Sigmoid colon (tissue), 7 donors: ENCODE measurements at places on chromosomes 2 and 18. TPM values are rescaled to one million over a fixed set of nuclear protein-coding genes. Genes with fewer than 3 reads are reported as not detected.
A peak's percentile ranks its signal among the peaks of the same experiment; 100 is the strongest.

The CDH20 gene
- under 0.01 TPM for total RNA-seq

The CBLN2 gene
- 5.8 TPM for total RNA-seq

The GRHL1 gene
- 1.4 TPM for total RNA-seq

The HTR2B gene
- 18.3 TPM for total RNA-seq

The CFAP65 gene
- total RNA-seq, result not detected

The M1AP gene
- 0.36 TPM for total RNA-seq

The HOXD10 gene
- 19.3 TPM for total RNA-seq

The GPR35 gene
- total RNA-seq, result 1.3 TPM

The CAPG gene
- total RNA-seq, result 33.0 TPM

The ZNF521 gene
- 18.5 TPM for total RNA-seq

DNA sequence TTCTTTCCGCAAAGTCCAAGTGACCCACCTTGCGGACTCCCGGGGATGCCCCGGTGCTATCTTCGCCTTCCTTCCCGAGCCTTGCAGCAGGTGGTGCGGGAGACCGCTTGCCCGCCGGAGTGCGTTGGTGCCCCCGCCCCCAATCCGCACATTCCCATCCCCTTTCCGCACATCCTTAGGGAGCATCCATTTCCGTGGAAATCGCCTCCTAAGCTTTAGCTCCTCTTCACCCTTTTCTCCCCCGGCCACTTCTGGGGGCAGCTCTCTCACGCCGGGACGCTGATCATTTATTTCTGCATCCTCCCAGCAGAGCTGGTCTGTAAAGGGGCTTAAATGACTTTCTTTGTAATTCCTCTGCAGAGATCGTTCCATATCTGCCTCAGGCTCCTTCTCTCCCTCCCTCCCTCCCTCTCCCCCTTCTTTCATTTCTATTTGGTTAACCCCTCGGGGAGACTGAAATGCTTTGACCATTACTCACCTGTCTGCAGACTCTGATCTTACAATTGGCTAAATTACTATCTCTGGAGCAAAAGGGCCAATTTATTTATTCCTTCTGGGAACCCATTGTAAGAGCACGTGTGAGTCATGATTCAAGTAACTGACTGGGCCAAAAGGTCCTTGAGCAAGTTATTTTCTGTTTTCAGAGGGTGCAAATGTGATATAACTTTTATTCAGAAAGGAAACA lies 1.3 kb upstream of the LYPD1 start:
- no peak for DNase-seq

DNA sequence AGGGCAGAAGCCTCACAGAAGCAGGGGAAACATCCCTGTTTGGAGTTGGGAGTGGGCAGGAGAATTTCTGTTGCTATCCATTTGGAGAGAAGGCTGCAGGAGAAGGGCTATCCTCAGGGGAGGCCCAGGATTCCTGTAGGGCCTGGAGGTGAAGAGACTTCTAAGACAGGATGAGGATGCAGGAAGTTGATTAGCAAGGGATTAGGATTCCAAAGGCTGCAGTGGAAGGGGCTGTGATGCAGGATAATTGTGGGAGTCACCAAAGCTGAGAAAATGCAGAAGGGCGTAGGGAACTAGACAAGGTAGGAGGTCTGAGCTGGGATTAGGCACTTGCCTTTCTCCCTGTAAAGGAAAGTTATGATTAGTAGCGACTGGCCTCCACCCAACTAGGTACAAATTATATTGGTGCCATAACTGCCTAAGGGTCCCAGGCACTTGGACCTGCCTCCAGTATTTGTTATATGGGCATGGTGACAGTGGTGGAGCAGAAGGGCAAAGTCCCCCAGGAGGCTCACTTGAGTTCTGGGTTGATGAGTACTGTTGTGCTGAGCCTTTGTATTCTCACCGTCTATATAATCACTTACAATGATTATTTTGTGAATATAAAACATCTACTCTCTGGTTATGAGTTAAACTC lies 96.4 kb upstream of the MSTN start:
- DNase-seq, result no peak

- no peak for DNase-seq
These were observed 3.2 kb downstream of the STK17B start for GRCh38 chr2:196168181-196168580.

GRCh38 chr2:33358878-33359277 lies 117.6 kb upstream of the RASGRP3 start:
- DNase-seq, result no peak

DNA sequence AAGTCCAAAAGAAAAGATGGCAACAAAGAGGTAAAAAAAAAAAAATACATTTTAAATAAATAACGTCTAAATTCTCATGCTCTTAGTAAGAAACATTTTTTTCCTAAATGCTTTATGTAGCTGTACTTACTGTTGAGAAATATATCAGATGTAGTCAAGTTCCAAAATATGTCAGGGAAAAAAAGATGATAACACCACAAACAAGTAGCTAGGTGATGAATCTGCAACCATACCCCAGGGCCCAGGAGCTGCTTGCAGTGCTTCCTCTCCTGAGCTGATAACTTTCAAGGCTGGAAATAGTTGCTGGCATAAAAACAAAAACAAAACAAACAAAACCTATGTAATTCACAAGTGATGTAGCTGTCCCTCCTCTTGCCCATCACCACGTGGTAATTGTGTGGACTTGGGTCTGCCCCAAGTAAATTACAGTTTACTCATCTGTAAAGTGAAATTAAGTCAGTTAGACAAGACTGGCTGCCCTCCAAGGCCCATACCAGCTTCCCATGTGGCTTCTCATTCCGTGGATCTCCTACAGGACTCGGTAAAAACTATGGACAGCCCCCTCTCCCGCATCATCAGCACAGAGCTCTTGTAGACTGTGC lies 82.6 kb downstream of the SP100 start:
- no peak for DNase-seq

- no peak for DNase-seq
These were observed 112.3 kb downstream of the LNPK start for GRCh38 chr2:175889701-175890302.

DNA sequence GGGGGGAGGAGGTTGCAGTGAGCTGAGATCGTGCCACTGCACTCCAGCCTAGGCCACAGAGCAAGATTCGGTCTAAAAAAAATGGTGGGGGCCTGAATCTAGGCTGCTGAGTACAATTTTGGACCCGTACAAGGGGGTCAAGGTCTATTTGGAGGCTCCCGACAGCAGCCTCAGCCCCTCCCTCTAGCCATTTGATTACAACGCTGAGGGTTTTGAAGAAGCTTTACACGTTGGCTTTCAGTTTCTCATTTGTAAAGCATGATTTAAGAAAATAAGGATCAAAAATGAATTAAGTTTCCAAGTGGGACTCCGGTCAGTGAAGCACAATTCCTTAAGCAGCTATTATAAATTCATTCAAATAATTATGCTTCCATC lies 133.9 kb downstream of the TGIF1 start:
- no peak for DNase-seq

GRCh38 chr2:160551259-160551658 lies 57.7 kb upstream of the RBMS1 start:
- no peak for DNase-seq

GRCh38 chr18:32801228-32801627 lies 28.4 kb upstream of the KLHL14 start:
- DNase-seq, result no peak

- DNase-seq, result no peak
These were observed 9.7 kb downstream of the ERFE start for GRCh38 chr2:238168196-238169047.

DNA sequence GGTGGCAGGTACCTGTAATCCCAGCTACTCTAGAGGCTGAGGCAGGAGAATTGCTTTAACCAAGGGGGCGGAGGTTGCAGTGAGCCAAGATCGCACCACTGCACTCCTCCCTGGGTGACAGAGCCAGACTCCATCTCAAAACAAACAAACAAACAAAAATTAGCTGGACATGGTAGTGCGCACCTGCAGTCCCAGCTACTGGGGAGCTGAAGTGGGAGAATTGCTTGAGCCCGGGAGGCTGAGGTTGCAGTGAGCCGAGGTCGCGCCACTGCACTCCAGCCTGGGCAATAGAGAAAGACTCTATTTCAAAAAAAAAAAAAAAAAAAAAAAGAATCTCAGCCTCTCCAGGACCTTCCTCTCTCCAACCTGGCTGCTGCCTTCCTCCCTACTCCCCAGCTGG lies 20.1 kb downstream of the SRSF7 start:
- no peak for DNase-seq

GRCh38 chr2:207974216-207974605 lies 51.1 kb downstream of the PLEKHM3 start:
- DNase-seq, result no peak

DNA sequence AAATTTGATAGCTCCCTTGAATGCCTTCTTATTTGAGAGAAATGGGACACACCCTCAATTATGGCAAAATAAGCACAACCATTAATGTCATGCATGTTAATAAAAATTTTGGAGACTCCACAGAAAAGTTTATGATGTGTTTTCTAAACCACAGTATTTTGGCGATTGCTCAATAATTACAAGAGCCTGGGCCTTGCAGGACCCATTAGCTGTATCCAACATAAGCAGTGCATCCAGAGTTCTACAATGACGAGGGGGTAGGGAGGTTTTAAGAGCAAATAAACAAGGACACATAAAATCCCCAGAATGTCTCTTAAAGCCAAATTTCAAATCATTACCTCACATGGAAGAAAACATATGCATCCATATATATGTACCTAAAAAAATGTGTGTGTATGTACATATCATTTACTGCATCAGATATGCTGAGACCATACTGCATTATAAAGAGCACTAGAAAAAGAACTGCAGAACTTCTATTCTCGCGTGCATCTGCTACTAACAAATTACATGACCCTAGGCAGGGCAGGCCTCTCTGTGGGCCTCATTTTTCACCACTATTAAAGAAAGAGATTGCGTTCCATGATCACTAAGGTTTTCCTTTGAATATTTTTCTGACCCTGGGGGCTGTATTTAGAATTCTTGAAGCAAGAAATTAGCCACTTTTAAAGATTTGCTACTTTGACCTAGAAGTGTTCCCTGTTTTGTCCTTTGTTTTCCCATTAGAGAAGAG lies 38.0 kb downstream of the CMPK2 start:
- DNase-seq, result no peak

GRCh38 chr2:150178591-150178990 lies 308.9 kb downstream of the RND3 start:
- DNase-seq, result no peak

GRCh38 chr2:126699018-126699417 lies 43.1 kb downstream of the GYPC start:
- DNase-seq, result no peak

DNA sequence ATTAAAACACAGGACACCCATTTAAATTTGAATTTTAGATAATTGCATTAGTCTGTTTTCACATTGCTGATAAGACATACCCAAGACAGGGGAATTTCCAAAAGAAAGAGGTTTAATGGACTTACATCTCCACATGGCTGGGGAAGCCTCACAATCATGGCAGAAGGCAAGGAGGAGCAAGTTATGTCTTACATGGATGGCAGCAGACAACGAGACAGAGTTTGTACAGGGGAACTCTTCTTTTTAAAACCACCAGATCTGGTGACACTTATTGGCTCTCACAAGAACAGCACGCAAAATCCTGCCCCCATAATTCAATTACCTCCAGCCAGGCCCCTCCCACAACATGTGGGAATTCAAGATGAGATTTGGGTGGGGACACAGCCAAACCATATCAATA lies 79.8 kb upstream of the SMAD2 start:
- DNase-seq, result no peak

DNA sequence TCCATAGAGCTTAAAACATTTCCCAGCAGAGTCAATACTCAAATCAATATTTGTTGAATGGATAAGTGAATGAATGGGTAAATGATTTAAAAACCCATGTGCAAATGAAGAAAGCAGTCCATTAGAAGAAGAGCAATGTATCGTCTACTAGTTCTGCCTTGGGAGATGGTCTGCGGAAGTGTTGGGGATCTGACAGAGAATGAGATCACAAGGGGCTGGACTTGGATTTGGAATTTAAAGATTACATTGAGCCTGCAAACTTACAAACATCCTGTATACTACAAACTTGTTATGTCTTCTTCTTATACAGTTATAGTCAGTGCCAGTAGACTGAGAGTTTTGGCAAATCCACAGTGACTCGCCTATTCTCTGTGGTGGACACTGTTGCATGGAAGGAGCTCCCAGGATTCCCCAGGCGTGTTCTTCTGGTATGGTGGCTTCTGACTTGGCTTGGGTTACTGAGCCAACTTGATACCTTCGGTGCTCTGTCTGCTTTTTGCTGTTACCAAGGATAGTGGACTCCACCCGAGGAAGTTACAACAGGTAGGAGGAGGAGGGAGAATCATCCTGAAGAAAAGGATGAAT lies 163.3 kb upstream of the SERPINE2 start:
- DNase-seq, result no peak

- DNase-seq, result no peak
These were observed 31.0 kb upstream of the CATIP start for GRCh38 chr2:218325566-218326160.

DNA sequence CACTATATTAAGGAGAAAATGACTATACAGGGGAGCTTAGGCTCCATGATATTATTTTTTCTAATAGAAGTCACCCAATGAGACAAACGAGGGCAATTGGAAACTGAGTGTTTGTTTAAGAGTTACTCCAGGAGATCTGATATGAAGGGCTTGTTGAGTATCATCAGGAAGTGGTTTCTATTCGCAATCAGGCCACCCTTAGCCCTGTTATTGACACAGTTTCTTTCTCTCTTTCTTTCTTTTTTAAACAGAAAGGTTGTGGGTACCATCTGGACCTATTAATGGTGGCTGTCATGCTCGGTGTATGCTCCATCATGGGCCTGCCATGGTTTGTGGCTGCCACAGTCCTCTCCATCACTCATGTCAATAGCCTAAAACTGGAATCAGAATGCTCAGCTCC lies 117.3 kb downstream of the DPP4 start:
- DNase-seq, result no peak

DNA sequence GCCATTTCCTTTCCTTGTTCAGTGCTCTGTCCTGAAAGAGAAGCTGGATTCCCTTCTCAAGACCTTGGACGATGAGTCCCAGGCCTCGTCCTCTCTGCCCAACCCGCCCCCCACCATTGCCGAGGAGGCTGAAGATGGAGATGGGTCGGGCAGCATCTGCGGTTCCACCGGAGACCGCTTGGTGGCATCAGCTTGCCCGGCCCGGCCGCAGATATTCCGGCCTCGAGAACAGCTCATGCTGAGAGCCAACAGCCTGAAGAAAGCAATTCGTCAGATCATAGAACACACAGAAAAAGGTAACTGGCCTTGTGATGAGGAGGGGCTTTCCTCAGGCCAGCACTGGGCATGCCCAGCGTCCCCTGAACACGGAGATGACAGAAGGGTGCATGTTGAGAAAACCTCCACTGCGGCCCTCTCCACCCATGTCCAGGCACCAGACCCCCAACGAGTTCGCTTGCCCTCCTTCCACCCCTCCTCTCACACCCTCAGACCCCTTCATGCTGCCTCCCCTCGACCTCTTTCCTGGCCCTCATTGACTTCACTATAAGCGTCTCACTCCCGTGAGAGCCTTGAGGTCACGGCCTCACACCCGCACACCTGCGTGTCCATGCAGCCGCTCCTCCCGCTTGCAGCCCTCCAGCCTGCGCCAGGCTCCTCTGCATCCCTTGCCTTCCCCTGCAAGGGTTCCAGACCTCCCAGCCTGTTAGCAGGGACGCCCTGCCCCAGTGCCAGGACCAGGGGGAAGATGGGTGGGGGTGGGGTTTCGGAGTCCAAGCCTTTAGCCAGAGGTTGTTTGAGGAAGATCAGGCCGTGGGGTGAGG lies 95.0 kb downstream of the DGKD start:
- DNase-seq, result peak; percentile 66

GRCh38 chr18:75132098-75132870 lies 76.7 kb downstream of the PTGR3 start:
- DNase-seq, result no peak
